Right ventricle myocardium superior (tissue), 1 donor: ENCODE measurements at places on chromosomes 5 and 9. TPM values are rescaled to one million over a fixed set of nuclear protein-coding genes. Genes with fewer than 3 reads are reported as not detected.
A peak's percentile ranks its signal among the peaks of the same experiment; 100 is the strongest.

DNA sequence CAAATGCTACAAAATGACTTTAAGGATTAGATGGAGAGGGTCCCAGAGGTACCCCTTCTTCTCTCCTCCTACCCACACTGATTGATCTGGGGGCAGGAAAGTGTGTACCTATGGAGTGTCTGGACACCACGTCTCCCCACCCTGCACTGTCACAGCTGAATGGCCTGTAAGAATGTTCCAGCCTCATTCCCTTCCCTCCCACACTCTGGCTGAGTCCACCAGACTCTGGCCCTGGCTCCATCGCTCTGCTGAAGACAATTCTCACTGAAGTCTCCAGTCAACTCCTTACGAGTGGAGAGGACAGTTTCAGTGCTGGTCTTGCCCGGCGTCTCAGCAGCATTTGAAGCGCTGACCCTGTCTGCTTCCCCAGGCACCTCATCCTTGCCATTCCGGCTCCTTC, 105.8 kb downstream of the TTLL11 start:
- no peak for DNase-seq

DNA sequence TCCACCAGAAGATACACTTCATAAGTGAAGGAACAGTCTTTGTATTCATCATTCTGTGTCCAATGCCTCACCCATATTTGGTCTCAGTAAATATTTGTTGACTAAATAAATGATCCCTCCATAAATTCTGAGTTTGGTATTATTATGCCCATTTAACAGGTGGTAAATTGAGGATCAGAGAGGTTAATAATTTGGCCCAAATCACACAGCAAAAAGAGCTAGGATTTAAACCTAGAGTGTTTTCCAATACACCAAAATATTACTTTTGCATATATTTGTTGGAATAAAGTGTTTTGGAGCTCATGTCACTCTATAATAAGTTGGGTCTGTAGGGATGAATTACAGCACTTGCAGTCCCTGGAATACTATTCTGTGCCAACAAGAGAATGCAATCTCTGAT, 470.3 kb downstream of the ARHGEF28 start:
- DNase-seq = no peak

- DNase-seq = no peak
These were observed 95.3 kb downstream of the IRX2 start for GRCh38 chr5:2656206-2656605.

GRCh38 chr9:84241817-84242373, 98.7 kb downstream of the SLC28A3 start:
- DNase-seq = no peak

DNA sequence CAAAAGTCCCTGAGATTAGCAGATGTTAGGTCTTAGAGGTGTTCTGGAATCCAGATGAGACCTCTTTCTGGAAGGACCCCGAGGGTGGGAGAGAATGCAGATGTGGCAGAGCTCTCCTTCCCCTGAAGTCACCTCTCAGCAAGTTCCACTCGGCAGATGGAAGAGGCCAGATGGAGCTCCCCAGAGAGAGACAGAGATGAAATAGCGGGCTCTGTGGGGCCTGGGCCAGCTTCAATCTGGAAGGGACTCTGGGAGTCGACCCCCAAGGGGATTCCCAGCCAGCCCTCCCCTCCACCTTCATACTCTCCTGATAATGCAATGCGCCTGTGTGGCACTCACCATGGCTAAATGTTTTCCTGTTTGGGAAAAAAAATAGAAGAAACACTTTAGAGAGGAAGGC, 60.2 kb downstream of the WNK2 start:
- no peak for DNase-seq

DNA sequence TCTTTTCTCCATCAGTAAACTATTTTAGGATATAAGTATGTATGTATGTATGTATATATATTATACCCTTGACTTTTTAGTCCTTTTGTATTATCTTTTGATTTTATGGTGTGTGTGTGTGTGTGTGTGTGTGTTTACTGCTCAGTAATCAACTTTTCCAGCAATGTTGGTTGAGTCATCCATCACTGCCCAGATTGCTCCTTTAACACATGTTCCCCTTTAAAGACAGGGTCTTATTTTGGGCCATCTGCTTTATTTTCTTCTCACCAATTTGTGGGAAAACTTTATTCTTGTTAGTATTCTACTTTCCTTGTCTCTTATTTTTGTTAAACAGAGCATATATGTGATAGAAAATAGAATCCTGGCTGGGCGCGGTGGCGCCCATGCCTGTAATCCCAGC, 28.1 kb downstream of the ANKRD33B start:
- DNase-seq = no peak

DNA sequence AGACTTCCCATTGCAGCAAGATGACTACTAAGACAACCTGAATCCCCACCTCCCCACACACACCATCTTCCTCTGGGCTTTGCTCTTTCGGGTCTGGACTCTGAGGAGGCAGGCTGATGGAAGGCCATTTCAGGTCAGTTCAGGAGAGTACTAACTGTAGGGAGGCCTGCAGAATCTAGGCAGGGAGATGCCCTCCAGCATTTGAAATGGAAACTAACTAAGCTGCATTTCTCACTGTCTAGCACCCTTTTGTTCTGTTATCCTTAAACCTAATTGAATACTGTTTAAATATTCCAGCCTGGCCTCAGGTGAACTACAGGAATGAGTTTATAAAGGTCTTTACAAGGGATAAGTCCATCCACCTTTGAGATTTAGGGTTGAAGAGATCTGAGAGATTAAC, 4.9 kb upstream of the TBCA start:
- DNase-seq = no peak

DNA sequence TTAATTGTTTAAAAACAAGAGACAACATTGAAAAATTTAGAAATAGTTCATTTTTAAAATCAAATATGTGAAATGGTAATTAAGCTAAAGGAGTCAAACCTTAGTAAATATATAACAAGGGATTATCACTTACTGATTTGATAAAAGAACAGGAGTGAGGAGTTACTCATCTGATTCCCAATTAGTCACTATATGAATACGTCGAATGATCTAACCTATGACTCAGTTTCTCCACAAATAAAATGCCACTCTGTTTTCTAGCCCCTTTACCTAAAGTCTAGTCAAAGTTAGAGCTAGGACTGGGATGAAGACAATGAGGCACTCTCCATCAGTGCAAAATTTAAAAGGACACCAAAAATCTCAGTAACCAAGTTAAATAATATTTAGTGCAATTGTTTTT, 70.4 kb upstream of the RASEF start:
- DNase-seq = no peak

DNA sequence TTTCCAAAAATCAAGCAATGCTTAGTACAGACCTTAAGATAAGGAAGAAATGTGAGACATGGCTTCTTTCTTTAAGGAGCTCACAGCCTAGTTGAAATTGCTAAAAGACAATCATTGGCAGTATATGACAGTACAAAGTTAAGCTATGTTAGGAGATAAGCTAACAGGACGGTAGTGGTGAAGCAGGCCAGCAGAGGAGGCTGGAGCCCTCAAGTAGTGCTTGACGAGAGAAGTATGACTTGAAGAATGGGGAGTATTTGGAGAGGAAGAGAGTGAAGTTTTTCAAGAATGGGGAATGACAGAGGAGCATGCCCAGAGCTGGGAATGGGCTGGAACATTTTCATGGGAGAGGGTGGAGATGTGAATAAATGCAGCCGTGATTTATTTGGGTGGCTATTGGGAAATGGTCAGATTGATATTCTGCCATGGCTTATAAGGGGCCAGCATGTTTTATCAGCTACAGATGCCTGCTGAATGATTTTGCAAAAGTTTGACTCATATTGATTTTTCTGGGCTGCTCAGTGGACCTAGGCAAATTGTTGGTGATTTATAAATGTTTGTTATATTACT, 43.7 kb downstream of the LURAP1L start:
- DNase-seq = no peak

DNA sequence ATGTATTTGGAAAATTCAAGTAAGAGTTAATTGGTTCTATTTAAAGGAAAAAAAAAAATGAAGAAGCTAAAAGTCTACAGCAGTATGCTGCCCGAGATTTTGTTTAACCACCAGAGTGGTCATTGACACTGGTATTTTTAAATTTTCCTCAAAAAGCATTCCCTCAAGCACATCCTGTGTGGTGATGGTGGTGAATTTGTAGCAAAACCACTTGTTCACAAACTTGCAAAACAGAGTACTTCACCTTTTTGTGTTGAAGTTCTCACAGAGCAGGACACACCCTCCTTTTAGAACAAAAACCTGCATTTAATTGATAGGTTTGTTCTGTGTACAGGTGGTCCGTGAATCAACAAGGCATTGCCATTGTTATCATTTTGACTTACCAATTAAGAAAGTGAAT, 374.2 kb downstream of the EFNA5 start:
- no peak for DNase-seq

- DNase-seq = no peak
These were observed 6.1 kb upstream of the CCDC152 start for GRCh38 chr5:42750507-42750906.

- DNase-seq = no peak
These were observed 48.1 kb downstream of the KCNV2 start for GRCh38 chr9:2765250-2765880.

GRCh38 chr9:99103901-99104458, 933 bp upstream of the TGFBR1 start:
- DNase-seq = peak; percentile 45

The CDX1 gene
- not detected for total RNA-seq

The SLC34A1 gene
- total RNA-seq = not detected

The ADAMTSL2 gene
- total RNA-seq = 8.1 TPM

The DOCK2 gene
- 6.3 TPM for total RNA-seq

The FBP1 gene
- total RNA-seq = 1.1 TPM

The SPEF2 gene
- total RNA-seq = 1.1 TPM

The EXD3 gene
- 6.9 TPM for total RNA-seq

The LVRN gene
- 0.65 TPM for total RNA-seq

The CCIN gene
- total RNA-seq = not detected

The EGFLAM gene
- total RNA-seq = 9.1 TPM

The SPATA31C1 gene
- total RNA-seq = not detected

The ADAMTS12 gene
- total RNA-seq = 1.7 TPM
